ENCODE measurements at places on chromosomes 13 and 19.

GRCh38 chr19:35073941-35074340 is 32.4 kb downstream of the HPN start:
- no peak for DNase-seq

GRCh38 chr13:28685892-28686291 is 27.0 kb downstream of the POMP start:
- no peak for DNase-seq

- DNase-seq = no peak
Measured at GRCh38 chr19:40646743-40647254, 43.7 kb downstream of the NUMBL start.

- no peak for DNase-seq
Measured at GRCh38 chr19:30692181-30692811, 320.1 kb downstream of the ZNF536 start.

DNA sequence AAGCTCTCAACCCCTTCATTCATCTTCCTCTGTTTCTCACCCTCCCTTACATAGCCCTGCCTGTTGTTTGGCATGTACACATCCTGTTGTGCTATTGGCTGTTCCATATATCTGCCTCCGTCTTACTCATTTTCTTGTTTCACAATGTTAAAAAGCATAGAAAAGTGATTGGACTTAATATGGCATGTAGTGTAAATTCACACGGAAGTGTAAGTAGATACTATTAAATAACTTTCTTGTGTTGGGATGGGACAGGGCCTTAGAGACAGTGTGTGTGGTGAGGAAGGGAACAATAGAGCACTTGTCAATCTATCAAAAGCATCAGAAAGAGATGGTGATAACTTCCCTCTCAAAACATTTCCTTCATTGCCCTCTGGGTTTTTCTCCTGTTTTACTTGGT is 12.3 kb downstream of the LMO7 start:
- DNase-seq = no peak

DNA sequence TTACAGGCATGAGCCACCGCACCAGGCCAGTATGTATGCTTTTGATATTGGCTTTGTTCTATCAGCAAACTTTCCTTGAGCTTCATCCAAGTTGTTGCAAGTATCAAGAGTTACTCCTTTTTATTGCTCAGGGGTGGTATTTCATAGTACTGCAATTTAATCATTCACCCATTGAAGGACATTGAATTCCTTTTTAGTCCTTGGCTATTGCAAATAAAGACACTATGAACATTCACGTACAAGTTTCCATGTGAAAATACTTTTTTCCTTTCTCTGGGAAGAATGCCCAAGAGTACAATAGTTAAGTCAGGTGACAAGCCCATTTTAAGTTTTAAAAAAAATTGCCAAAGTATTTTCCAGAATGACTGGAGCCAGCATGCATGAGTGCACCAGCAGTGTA is 20.4 kb downstream of the CEACAM3 start:
- no peak for DNase-seq

- no peak for DNase-seq
Measured at GRCh38 chr13:80151016-80151415, 189.9 kb downstream of the SPRY2 start.

DNA sequence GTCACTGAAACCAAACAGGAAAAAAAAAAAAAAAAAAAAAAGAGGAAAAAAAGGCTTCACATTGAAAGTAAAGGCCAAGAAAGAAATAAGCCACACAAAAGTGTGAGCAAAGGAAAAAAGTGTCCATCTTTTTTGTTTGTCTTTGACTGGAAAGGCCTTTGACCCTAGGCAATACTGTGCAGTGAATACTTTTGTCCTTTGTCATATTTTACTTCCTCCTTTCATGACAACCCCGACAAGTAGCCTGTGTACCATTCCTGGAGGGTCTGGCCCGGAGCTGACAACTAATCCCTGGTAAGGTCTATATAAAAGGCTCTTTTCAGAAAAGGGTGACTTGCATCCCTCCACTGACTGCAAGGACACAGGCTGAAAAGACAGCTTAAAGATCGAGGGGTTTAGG is 12.9 kb upstream of the MICU2 start:
- DNase-seq = no peak

DNA sequence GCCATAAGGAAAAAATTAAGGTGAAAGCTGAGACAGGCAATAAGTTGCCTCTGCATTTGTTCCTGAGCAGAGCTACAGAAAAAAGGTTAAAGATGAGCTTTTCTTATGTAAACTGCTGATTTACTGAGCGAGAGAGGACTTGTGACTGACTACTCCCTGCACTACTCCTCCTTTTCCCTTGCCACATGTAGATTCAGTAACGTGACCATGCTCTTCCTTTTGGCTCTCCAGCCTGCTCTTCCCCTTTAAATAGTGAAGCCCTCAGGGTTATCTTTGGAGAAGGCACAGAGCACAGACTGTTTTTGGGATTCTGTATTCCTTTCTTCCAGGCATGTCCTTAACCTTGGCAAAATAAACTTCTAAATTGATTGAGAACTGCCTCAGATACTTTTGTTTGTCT is 630.2 kb downstream of the UQCRFS1 start:
- no peak for DNase-seq

DNA sequence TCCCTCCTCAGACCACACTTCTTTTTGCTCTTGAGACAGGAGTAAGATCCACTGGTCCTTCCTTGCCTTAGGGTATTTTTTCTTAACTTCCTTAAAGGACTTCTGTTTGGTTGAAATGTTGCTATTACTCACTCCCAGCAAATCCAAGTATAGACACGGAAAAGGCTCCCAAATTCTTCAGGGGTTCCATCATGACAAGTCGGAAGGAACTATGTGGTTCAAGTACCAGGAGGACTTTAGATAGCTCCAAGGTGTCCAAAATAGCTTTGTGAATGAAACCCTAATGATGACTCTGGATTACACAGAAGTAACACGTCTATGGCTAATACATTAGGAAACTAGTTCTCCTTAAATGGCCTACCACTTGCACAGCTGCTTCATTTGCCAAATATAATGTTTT is 238.7 kb downstream of the KCTD12 start:
- DNase-seq = no peak

- no peak for DNase-seq
Measured at GRCh38 chr13:60759499-60759898, 362.5 kb downstream of the TDRD3 start.

DNA sequence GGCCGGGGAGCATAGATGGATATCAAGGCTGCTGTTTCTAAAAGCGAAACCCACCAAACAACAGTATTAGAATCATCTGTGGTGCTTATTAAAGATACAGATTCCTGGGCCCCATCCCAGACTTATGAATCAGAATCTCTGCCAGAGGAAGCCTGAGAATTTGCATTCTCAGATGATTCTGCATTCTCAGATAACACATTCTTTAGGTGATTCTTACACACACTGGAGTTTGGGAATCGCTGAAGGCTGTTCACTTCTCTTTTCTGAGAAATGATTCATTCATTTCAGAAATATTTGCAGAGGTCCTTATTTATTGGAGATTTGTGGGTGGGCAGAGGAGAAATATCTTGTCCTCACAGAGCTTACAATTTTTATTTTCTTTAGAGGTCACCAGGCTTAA is 24.4 kb downstream of the ALOX5AP start:
- no peak for DNase-seq

GRCh38 chr13:40340368-40341095 is 325.9 kb downstream of the FOXO1 start:
- no peak for DNase-seq

- no peak for DNase-seq
Measured at GRCh38 chr19:31214086-31214485, 135.2 kb downstream of the TSHZ3 start.

DNA sequence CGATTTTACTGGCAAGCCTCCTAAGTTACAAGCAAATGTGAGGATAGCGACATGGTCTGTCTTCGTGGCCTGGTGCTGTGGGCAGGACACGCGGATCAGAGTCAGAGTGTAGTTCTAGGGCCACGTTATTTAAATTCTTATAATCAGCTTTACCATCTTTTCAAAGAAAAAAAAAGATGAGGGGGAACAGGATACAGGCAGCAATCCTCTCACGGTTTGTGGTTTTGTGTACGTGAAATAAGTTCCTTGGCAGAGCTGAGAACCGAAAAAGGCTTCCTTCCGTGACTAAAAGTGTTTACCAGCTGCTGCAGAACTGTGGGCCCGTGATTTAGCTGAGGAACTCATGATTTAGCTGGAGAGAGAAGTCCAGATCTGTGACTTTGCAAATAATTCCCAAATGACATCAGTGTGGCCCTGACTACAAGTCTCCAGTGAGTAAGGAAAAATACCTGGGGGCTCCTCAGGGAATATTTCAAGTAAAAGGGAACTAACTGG is 27.2 kb downstream of the RCBTB2 start:
- no peak for DNase-seq

GRCh38 chr13:57970404-57970803 is 338.9 kb downstream of the PCDH17 start:
- DNase-seq = no peak

- no peak for DNase-seq
Measured at GRCh38 chr19:38203197-38203596, 20.8 kb downstream of the DPF1 start.

- DNase-seq = no peak
Measured at GRCh38 chr13:100208626-100209025, 119.7 kb downstream of the PCCA start.

GRCh38 chr13:28615916-28616446 is 42.9 kb upstream of the POMP start:
- DNase-seq = no peak

DNA sequence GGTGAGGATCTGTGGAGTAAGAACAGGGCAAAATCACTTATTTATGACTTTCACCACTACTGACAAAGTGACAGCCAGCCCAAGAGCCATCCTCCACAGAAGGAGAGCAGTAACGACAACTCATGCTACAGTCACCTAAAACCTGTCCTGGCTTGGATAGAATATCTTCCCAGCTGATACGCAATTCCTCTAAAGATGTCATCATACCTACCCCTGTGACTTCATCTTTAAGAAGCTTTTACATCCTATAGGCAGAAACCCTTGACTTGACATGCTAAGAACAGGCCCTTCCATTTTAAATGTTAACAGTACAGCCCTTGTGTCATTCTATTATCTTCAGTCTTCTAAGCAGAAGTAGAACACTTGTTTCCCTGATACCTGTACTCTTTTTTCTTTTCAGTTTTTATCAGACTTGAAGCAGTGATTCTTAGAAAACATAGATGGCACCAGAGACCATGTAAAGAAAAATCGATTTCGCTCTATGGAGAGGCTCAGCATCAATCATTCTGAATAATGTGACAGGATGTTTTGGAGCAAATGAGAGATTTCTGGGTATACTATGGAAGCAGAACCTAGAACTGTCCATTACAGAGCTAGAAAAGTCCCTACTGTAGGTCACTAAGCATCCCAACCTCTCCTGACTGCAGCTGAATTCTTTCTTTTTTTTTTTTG is 20.1 kb downstream of the STOML3 start:
- DNase-seq = no peak

- DNase-seq = no peak
Measured at GRCh38 chr13:84393981-84394625, 511.8 kb upstream of the SLITRK1 start.

DNA sequence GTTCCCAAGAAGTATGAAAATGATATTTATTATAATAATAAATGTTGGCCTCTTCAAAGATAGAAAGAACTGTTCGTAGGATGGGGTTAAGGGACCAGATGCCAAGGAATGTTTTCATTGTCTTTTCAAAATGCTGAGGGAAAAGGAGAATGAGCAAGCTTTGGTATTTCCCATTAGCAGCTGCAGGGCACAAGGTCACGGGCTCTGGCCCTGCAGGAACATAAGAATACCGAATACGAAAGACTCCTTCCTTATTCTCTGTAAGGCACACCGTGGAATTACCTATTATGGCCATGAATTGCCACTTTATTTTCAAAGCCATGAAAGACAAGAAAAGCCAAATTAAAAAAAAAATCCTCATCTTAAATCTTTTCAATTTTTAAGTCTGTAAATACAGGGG is 49.6 kb upstream of the OLFM4 start:
- DNase-seq = no peak

GRCh38 chr19:55146078-55146704 is 2.8 kb downstream of the TNNT1 start:
- DNase-seq = no peak

GRCh38 chr13:19152403-19152802 is 29.2 kb downstream of the TUBA3C start:
- no peak for DNase-seq

- no peak for DNase-seq
Measured at GRCh38 chr13:40336228-40337221, 329.9 kb downstream of the FOXO1 start.

DNA sequence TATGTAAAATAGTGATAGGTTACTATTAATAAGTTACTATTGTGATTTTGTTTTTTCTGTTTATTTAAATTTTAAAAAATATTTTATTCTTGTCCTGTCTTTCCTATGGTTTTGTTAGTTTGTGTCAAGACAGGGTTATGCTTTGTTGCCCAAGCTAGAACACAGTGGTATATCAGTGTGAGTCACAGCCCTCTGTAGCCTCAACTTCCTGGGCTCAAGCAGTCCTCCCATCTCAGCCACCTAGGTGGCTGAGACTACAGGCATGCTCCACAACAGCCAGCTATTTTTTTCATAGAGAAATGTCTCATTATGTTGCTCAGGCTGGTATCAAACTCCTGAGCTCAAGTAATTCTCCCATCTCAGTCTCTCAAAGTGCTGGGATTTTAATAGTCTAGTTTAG is 99.5 kb downstream of the ZNF675 start:
- DNase-seq = no peak

GRCh38 chr19:5678071-5678718 is 2.1 kb downstream of the MICOS13 start:
- DNase-seq = no peak

GRCh38 chr13:76043874-76044273 is 407.7 kb downstream of the LMO7 start:
- no peak for DNase-seq

DNA sequence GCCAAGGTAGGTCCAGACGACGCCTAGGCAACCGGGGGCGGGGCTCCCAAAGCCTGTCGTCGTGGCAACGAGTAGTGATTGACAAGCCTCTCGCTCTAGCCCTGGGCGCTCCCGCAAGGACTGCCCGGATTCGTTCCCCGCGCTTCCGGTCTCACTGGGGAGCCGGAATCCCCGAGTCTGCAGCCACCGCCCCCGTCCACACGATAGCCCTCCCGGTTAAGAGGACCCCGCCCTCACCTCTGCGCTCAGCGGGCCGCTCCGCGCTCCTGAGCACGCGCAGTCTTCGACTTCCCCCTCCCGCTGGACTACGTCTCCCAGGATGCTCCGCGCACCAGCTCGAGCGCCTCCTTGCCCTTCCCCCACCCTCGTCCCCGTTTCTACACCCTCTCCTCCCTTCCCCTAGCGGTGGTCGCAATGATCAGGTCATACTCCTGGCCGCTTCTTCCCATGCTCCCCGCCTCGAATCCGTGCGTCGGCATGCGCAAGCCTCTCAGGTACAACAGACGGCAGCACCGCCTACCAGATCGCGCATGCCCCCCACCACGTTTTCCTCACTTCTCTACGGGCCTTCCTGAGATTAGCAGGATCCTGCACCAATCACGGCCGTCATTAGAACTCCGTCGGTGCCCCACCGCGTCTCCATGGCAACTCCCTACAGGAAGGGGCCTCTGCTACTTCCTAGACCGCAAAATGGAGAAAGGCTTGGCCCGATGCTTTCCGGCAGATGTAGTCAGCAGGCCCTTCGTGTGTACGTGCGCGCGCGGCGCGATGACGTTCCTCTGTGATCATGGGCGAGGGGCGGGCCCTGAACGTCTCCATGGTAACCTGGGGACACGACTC is at the start of gene MZF1:
MZF1 (minus strand) TSS at position 518 of the 840 bp plus-strand sequence. CDS start 1,946 bp downstream, outside the sequence.
- no peak for DNase-seq

- no peak for DNase-seq
Measured at GRCh38 chr19:44782729-44783128, 5.0 kb downstream of the CBLC start.

- no peak for DNase-seq
Measured at GRCh38 chr19:4027146-4027545, 19.6 kb downstream of the PIAS4 start.

GRCh38 chr13:91384896-91385295 is 13.5 kb upstream of the GPC5 start:
- DNase-seq = no peak

Measured in C1 segment of cervical spinal cord (tissue), 14 donors.